ENCODE measurements at places on chromosomes 3 and 15. TPM values are rescaled to one million over a fixed set of nuclear protein-coding genes. Genes with fewer than 3 reads are reported as not detected.

RFT1 gene
- 6.0 TPM for total RNA-seq

CPA3 gene
- total RNA-seq: 3.8 TPM

DNA sequence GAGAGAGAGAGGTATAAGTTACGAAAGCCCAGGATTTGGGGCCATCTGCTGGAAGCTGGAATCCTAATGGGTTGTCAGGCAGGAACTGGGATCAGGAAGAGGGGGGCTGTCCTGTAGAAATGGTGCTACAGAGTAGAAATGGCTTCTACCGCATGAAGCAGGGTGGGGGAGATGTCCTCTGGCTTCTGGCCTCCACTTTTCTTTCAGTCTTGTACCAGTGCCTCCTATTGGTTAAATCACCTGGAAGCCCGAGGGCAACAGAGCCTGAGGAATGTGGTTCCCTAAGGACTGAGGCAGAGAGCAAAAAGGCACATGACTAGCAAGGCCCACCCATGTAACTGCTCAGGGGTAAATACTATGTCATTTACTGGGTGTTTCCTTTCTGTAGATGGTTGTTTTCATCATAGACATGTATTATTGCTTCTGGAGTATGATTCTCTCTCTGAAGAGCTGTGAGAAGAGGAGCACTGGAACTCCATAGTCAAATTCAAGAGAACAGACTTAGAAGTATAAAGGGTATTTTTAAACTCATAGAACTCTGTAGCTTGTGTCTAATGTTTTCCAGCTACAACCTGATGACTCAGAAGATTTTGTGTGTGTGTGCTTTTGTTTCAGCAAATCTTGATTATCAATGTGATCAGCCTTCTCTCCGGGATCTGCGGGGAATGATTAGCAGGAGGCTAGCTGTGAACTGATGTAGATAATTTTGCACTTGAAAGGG, 20.2 kb upstream of the MITF start:
- H3K27ac ChIP-seq: peak overlapping the region; percentile 81
- no peak for DNase-seq
- peaks cover 27% of the 10 kb centered on the region for H3K4me1 ChIP-seq
- no peak overlapping the region for H3K4me3 ChIP-seq
- H3K27me3 ChIP-seq: no peaks in the 10 kb centered on the region
- H3K36me3 ChIP-seq: no peaks in the 10 kb centered on the region

CEP63 gene
- 30.9 TPM for total RNA-seq

DNA sequence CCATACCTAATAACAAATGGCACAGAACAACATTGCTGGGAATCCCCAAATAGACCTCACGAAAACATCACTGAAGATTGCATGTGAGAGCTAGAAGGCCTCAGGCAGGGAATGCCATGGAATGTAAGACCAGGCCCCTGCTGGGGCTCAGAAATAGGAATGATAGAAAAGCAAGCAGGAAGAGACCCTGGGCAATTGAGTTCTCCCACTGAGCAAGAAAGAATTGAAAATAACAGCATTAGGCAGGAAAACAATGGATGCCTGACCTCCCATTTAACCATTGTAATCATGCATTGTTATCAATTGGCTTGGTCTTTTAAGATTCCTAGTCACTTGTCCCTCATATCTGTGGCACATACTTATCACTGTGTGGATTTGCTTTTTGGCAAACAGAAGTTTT, 581.6 kb downstream of the FHIT start:
- H3K27ac ChIP-seq: no peak overlapping the region
- no peaks in the 10 kb centered on the region for H3K4me1 ChIP-seq
- no peak for DNase-seq
- no peaks in the 10 kb centered on the region for H3K27me3 ChIP-seq

DNA sequence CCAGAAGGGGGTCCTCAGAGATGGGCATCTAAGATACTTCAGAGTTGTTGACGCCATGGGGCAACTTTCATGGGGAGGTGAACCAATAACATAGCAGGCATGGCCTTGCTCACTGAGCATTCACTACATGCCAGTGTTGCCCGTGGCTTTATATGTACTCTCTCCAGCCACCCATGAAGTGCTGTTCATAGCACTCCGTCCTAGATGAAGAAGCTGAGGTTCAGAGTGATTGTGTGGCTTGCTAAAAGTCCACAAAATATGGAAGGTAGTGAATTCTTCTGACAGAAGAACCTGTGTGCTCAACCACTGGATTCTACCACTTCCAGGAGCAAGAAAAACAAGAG, 9.8 kb upstream of the SEMA4B start:
- no peak overlapping the region for H3K4me3 ChIP-seq
- no peak for DNase-seq
- no peaks in the 10 kb centered on the region for H3K27me3 ChIP-seq
- peaks cover 15% of the 10 kb centered on the region for H3K4me1 ChIP-seq

DNA sequence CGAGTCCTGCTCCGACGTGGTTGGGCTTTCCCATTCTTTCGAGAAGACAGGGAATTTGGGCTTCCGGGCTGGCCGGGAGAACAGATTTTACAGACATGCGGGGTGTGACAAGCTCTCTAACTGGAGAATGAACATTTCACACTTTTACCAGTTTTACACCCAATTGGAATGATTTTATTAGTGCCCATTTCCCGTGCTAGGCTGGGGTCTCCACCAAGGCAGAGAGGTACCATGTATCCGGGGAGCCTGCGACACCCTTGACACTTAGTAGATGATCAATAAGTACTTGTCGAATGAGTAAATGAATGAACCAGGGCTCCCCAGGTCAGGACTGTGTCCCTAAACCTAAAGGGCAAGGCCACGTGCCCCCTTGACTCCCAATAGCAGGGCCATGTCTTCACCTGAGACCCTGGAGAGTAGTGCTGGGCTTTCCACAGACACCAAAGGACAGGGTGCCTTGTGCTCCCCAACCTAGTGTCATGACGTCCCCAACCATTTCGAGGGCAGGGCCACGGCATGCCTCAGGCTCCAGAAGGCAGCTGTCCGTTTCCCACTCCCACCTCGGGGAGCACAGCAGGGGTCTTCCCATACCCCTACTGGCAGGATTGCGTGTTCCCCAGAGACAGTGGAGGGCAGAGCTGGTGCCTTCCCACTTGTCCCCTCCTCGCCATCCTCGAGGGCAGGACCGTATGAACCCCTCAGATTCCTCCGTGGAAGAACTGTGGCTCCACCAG, 679 bp upstream of the MYD88 start:
- H3K36me3 ChIP-seq: peaks cover 39% of the 10 kb centered on the region
- H3K4me1 ChIP-seq: peaks cover 16% of the 10 kb centered on the region
- H3K27me3 ChIP-seq: no peaks in the 10 kb centered on the region
- H3K27ac ChIP-seq: peak overlapping the region; percentile 94

DNA sequence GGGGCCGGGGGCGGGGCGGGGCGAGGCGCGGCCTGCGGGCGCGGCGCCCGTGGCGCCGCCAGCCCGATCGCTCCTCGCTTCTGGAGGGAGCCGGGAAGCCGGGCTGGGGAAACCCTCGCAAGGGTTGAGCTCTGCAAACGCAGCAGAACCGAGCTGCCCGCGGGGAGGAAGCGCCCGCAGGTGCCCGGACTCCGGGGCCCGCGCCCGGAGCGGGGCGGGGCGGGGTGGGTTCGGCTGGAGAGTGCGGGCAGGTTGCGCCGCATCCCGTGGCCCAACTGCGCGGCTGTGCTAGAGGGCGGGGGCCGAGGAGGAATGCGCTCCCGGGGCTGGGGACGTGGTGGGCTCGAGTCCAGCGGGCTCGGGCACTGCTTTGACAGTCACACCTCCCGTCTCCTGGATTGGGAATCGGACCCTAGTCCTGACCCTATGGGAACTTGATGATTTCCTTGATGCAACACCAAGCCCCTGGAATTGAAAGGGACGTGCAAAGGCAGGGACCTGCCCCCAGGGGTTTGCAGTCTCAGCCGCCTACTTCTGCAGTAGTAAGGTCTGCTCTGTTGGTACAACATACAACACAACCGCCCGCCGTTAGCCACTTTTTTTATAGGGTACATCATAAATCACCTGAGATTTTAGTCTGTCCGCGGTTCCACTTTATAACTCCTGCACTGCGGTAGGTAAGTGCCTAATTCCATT, 34.3 kb downstream of the ZBTB38 start:
- H3K4me3 ChIP-seq: peak overlapping the region; percentile 84
- H3K27me3 ChIP-seq: no peaks in the 10 kb centered on the region
- peaks cover 36% of the 10 kb centered on the region for H3K4me1 ChIP-seq
- H3K36me3 ChIP-seq: peaks cover 27% of the 10 kb centered on the region
- peak overlapping the region; percentile 96 for H3K27ac ChIP-seq
- DNase-seq: peak; percentile 87

GRCh38 chr3:171323938-171324536, 136.2 kb downstream of the TNIK start:
- no peaks in the 10 kb centered on the region for H3K27me3 ChIP-seq
- peaks cover 55% of the 10 kb centered on the region for H3K4me1 ChIP-seq
- H3K27ac ChIP-seq: peak overlapping the region; percentile 90
- H3K4me3 ChIP-seq: peak overlapping the region; percentile 48

GRCh38 chr3:9450991-9451390, 53.6 kb downstream of the SETD5 start:
- no peaks in the 10 kb centered on the region for H3K4me1 ChIP-seq
- no peak for DNase-seq
- H3K4me3 ChIP-seq: no peak overlapping the region
- peaks cover 100% of the 10 kb centered on the region for H3K36me3 ChIP-seq
- no peaks in the 10 kb centered on the region for H3K27me3 ChIP-seq

- DNase-seq: no peak
- H3K4me3 ChIP-seq: no peak overlapping the region
- H3K4me1 ChIP-seq: peaks cover 4% of the 10 kb centered on the region
- H3K27me3 ChIP-seq: no peaks in the 10 kb centered on the region
These were observed 13.1 kb downstream of the MME start for GRCh38 chr3:155093261-155093660.

WNT7A gene
- not detected for total RNA-seq

FBLN2 gene
- 30.3 TPM for total RNA-seq

DNA sequence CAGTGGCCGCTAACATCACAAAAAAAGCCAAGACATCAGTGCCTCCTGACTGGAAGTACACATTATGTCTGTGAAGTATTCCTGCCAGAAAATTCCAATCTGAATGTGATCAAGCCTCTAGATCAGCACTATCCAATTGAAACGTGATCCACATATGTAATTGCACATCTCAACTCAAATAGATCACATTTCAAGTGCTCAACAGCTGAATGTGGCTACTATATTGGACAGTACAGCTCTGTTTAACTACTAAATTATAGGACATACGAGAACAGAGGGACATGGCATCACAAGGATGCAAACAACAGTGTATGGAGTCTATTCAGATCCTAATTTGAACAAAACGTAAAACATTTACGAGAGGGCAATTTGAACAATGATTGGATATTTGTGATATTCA, 542 bp upstream of the UBAP1L start:
- H3K4me3 ChIP-seq: no peak overlapping the region
- peaks cover 8% of the 10 kb centered on the region for H3K4me1 ChIP-seq
- H3K27ac ChIP-seq: no peak overlapping the region
- no peak for DNase-seq

- no peak for DNase-seq
- no peaks in the 10 kb centered on the region for H3K27me3 ChIP-seq
- no peaks in the 10 kb centered on the region for H3K36me3 ChIP-seq
- no peak overlapping the region for H3K4me3 ChIP-seq
These were observed 3.9 kb upstream of the PARP14 start for GRCh38 chr3:122676759-122677158.

DNA sequence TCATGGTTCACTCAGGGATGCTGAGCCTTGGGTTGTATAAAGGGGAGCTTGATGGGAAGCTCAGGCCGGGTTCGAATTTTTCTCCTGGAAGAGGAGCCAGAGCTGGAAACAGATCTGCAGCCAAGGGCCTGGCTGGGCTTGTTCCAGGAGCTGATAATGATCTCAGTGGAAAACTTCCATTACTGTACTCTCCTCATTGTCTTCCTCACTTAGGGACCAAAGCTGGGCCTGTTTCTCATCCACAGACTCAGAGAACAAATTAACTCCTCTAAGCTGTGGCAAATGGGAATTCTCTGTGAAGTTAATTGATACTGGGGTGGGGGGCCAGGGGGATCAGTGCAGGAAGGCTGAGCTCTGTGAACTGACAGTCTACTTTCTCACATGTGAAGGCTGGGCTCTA, 92.0 kb downstream of the PRICKLE2 start:
- H3K27me3 ChIP-seq: no peaks in the 10 kb centered on the region
- no peak overlapping the region for H3K4me3 ChIP-seq
- DNase-seq: no peak
- H3K4me1 ChIP-seq: no peaks in the 10 kb centered on the region

- no peaks in the 10 kb centered on the region for H3K36me3 ChIP-seq
- peaks cover 5% of the 10 kb centered on the region for H3K27me3 ChIP-seq
- DNase-seq: no peak
These were observed 31.4 kb downstream of the CRYGS start for GRCh38 chr3:186512570-186513302.

GRCh38 chr3:64554096-64554920, 133.5 kb downstream of the ADAMTS9 start:
- no peak for DNase-seq

DNA sequence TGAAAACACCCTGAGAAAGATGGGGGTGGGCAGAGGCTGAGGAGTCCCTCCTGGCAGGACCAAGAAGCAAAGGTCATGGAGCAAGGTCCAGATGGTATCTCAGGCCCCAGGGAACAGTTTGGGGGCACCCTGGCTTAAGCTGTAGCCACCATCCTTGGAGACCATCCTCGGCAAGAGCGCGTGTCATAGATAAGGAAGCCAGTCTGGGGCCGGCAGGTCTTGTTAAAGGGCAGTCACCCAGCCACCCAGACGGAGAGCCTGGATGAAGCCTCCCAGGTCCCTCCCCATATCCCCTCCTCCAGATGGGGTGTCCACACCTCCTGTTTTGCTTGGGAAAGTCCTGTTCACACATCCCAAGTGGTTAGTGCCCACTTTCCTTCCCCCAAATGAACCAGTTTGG, 191.1 kb downstream of the KLF13 start:
- H3K27ac ChIP-seq: no peak overlapping the region
- no peaks in the 10 kb centered on the region for H3K36me3 ChIP-seq
- no peak for DNase-seq
- H3K4me3 ChIP-seq: no peak overlapping the region
- H3K4me1 ChIP-seq: no peaks in the 10 kb centered on the region

DNA sequence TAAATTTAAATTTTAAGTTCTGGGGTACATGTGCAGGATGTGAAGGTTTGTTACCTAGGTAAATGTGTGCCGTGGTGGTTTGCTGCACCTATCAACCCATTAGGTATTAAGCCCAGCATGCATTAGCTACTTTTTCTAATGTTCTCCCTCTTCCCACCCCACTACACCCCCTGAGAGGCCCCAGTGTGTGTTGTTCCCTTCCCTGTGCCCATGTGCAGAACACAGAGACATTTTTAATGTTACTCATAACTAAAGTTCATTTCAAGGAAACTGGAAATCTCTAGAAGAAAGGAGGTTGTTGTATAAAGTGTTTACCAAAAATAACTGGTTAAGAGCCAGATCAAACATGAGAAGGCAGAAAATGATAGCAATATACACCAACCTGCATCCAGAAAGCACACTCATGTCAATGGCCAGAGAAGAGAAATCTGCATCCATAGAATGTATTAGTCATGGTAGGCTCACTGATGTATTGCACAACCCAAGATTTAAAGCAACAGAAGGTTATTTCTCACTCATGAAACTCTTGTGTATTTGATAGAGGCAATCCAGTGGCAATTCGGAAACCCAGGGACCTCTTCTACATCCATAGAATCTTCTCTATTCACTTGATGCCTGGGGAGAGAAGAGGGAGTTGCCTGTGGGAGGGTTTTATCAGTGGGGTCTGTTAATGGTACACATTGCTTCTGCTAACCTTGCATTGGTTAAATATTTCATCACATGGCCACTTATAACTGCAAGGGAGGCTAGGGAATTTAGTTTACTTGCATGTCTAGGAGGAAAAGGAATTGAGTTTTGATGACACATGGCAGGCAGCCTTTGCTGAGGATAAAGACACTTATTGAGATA, 321.9 kb upstream of the RASGRP1 start:
- H3K4me3 ChIP-seq: no peak overlapping the region
- H3K27me3 ChIP-seq: no peaks in the 10 kb centered on the region
- DNase-seq: no peak
- H3K36me3 ChIP-seq: no peaks in the 10 kb centered on the region
- no peaks in the 10 kb centered on the region for H3K4me1 ChIP-seq
- H3K27ac ChIP-seq: no peak overlapping the region
